Activated CD4-positive, CD25-positive, alpha-beta regulatory T cell treated with anti-CD3 and anti-CD28 coated beads, Interleukin-2, amount 50 U/mL, for 72 hours (primary cell): ENCODE measurements at places on chromosomes 5 and 9.

- DNase-seq = no peak
Measured at GRCh38 chr5:56512313-56512996, 279.3 kb upstream of the ANKRD55 start.

- DNase-seq = no peak
Measured at GRCh38 chr9:113299800-113300292, 3.3 kb downstream of the RNF183 start.

- no peak for DNase-seq
Measured at GRCh38 chr9:131582056-131582455, 36.7 kb downstream of the PRRT1B start.

- DNase-seq = no peak
Measured at GRCh38 chr5:135438636-135439221, 8.4 kb downstream of the DCANP1 start.

DNA sequence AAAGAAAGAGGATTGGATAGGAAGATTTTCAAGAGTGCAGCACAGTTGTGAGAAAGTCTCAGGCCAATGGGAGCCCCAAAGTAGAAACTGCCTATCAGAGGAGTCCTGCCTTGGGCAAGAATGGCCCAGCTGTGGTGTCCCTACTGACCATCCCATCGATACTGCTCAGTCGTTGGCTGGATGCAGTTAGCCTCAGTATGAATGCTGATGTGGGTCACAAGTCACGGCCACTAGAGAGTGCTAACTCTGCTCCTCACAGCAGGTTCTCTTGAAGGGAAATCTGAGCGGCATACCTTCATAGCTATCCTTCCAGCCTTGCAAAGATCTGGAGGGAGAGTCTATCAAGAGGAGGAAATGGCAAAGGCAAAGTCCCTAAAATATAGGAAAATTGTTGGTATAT, 11.6 kb upstream of the CETN3 start:
- DNase-seq = no peak

DNA sequence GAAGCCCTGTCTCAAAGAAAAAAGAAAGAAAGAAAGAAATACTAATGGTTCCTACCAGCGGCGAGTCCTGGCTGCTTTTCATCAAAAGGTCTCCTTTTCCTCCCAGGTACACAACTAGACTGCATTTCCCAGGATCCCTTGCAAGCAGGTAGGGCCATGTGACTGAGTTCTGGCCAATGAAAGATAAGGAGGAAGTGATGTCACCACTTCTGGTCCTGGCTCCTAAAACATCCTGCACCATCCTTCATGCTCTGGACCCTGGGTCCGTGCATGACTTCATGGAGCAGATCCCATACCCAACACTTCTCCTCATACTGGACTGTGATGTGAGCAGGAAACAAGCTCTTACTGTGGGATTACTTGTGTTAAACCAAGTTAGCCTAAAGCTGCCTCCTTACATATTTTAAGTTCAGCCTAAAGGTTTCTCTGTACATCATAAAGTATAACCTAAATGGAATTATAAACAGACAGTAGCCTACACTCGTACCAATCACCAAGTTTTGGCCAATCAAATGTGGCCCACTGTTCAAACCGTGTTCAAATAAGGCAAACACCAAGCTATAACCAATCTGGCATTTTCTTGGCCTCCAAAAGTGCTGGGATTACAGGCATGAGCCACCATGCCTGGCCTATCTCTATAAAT, 30.2 kb upstream of the FUBP3 start:
- DNase-seq = no peak

DNA sequence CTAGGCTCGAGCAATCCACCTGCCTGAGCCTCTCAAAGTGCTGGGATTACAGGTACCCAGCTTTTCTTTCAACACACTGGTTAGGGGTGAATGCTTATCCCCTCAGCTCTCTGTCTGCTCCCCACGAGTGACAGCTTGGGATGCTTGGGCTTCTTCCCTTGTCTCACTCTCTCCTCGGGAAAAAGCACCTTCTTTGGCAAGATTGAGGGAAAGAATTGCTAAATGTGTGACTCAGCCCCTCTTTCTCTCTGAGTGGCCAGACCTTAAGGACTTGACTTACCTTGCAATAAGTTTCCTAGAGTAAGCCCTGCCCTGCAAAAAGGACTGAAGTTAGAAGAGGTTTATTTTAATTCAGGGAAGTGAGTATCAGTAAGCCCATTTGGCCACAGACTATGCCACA, 68.1 kb upstream of the ERBIN start:
- no peak for DNase-seq

GRCh38 chr5:50647726-50648125, 18.7 kb upstream of the PARP8 start:
- no peak for DNase-seq

- no peak for DNase-seq
Measured at GRCh38 chr5:94969174-94969573, 315.7 kb downstream of the MCTP1 start.

DNA sequence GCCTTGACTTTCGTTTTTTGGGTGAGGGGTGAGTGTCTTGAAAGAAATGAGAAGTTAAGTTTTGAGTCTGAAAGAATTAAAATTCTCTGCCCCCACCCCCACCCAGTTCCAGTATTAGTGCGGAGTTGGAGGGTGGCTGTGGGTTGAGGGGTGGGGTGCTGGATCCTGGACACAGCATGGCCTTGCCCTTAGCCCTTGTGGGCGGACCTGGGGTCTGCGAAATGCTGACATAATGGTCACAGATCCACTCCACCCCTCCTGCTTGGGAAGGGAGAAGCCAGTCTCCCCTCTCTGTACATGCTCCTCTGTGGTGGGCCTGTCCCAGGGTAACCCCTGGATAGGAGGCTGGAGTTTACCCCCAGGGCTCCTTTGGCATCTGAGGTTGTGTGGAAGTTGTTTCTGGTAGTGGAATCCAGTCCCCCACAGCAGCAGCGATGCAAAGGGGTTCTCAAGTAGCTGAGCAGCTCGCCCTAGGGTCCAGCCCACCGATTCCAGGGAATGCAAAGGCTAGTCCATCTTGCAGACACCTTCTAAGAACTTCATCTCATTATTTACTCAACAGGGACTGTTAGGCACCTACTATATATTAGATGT, 42.8 kb upstream of the TCF7 start:
- DNase-seq = peak; percentile 32

DNA sequence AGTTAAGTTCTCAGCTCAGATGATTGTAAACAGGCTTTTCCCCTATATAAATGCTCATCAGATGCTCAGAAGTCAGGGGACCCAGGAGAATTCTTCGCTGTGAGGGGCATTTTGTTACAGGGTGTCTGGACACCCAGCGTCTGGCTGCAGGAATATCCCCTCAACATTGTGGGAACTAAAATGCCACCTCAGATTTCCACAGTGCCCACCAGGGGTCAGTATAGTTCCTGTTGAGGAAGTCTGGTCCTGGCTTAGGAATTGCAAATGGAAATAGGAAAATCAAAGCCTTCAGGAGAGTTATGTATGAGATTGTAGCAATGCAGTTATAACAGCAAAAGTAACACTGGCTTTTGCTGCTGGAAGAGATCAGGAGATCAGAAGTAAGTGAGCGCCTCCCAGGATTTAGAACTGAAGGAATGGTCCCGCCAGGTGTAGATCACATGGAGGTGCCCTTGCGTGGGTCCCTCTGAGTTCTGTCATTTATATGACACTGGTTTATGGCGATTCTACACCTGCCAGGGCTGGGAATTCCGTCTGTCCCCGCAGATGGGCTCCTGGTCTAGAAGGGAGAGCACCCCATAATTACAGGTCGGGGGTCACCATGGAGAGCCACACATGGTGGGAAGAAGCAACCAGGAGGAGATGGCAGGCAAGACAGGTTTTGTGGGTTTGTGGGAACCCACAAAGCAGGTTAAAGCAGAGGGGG, 47.1 kb upstream of the CTSL start:
- DNase-seq = no peak

DNA sequence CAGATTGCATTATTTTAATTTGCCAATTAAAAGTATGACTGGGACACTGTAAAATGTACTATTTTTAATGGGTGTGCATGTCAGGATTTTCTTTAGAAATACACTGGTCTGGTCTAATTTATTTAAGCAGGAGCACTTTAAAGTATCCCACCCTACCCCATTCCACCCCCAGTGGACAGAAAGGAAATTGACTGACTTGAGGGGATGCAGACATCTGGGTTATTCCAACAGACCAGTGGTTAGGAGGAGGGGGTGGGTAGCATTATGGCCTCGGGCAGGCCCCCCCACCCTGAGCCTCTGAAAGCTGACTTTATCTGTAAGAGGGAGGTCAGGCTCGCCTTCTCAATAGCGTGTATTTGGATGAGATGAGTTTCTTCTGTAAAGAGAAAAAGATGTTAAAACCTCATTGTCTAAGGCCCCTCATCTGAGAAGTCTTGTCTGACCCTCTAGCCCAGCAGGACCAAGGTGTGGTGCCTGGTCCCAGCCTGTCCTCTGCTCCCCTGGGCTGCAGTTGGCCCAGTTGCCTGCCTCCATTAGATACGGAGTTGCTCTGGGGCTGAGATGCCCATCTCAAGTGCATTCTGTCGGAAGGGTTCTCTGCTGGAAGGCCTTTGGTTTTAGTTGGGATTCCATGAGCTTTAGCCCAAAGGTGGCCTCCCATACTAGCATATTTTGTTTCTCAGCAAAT, 4.4 kb downstream of the HNRNPAB start:
- peak; percentile 5 for DNase-seq

- no peak for DNase-seq
Measured at GRCh38 chr5:62886603-62887315, 308.1 kb downstream of the LRRC70 start.

GRCh38 chr9:131404987-131405386, 11.1 kb downstream of the PRRC2B start:
- no peak for DNase-seq

- no peak for DNase-seq
Measured at GRCh38 chr9:111078391-111079038, 40.2 kb upstream of the LPAR1 start.

GRCh38 chr5:3187771-3188425, 407.7 kb upstream of the IRX1 start:
- DNase-seq = no peak

DNA sequence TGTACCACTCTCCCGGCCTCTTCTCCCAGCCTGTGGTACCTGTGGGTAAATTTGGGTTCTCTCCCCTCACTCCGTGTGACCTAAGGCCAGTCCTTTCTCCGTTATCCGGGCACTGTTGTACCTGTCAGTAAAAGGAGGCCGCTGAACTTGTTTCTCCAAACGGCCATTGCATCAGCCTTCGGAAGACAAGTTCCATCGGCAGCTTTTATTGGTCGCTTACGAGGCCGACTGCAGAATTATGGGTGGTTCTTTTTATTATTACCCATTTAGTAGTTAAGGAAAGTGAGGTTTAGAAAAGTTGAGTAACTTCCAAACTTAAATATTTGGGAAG, 558 bp downstream of the GRPEL2 start:
- DNase-seq = peak; percentile 34

DNA sequence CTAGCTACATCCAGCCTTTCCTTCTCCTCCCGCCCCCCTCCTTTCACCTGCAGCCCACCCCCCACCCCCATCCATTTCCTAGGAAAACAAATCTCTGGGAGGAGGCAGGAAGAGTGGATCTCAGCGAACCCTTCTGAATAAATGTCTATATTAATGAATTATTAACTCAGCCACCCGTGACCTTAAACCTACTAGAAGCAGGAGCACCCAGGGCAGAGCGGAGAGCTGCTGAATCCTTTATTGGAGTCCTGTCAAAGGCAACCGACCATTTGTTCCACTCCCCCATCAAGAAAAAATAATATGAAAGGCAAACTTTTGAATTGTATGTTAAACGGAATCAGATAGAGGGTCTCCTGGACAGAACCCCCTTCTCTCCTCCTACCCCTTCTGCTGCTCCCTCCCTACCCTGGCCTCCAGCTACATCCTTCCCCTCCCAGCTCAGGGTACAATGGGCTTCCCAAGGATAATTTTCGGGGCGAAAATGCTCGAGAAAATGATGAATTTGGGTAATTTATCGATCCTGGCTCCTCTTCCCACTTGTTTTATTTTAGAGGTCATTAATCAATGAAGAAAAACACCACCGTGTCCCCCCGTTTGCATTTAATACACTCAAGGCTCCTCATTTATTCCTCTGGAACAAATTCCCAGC, 3.3 kb upstream of the PRDM6 start:
- no peak for DNase-seq

- DNase-seq = no peak
Measured at GRCh38 chr5:107593009-107593408, 77.7 kb downstream of the EFNA5 start.

GRCh38 chr9:126375386-126375785, 48.8 kb downstream of the MVB12B start:
- DNase-seq = no peak

GRCh38 chr5:107368615-107369014, 302.1 kb downstream of the EFNA5 start:
- no peak for DNase-seq

DNA sequence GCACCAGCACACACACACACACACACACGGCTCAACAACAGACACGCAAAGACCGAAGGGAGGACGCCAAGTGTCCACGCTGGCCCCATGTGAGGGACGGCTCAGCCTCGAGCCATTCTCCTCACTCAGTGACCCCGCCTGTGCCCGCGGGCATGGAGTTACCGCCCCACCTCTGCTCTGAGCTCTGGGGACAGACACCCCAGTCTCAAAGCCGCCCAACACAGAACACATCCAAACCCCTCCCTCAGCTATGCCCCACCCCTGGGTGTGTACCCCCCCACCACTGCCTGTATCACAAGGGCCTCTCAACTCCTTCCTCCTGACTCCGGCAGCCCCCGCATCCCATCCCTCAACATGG, 81.2 kb downstream of the CAMSAP1 start:
- no peak for DNase-seq

DNA sequence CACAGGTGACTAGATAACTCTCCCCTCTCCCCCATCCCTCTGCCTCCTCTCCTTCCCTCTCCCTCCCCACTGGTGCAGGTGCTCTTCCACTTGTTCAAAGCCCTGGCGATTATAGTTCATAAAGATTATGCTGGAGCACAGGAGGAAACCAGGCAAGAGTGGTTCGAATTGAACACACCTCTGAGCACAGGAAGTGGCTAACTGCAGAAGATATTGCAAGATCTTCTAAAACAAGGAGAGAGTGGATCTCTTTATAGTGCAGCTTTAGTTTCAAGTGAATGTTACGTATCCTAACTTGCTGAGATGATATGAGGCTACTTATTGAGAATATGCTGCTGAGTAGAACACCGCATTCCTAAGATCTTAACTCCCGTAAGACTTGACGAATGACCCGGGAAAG, 178.4 kb downstream of the GOLPH3 start:
- DNase-seq = no peak

GRCh38 chr9:20477940-20478620, 144.2 kb downstream of the MLLT3 start:
- DNase-seq = no peak

DNA sequence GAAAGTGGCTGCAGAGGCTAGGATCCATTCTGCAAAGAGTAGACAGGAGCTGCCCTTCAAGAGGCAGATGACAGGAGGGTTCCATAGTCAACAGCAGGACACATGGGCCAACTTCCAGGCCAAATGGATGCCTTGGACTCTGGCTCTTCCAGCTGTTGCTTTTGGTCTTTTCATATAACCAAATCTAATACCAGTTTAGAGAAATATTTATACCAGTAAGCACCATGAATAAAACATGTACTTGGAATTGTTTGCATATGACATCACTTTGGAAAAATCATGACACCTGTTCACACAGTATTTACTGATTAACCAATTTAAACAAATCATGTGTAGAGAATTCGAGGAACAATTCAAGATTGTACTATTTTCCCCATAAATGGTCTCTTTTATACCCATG, 481.3 kb downstream of the DMRT2 start:
- DNase-seq = no peak

GRCh38 chr5:97107318-97107717, 35.1 kb downstream of the LIX1 start:
- DNase-seq = no peak
